ENCODE measurements at places on chromosomes 7 and 10. TPM values are rescaled to one million over a fixed set of nuclear protein-coding genes. Genes with fewer than 3 reads are reported as not detected.

DPYSL4 gene
- 1.5 TPM for total RNA-seq

GRCh38 chr7:154442939-154443338, 390.7 kb downstream of the DPP6 start:
- no peaks in the 10 kb centered on the region for H3K4me1 ChIP-seq
- H3K27me3 ChIP-seq = no peaks in the 10 kb centered on the region
- H3K36me3 ChIP-seq = no peaks in the 10 kb centered on the region
- no peak overlapping the region for H3K4me3 ChIP-seq
- H3K27ac ChIP-seq = no peak overlapping the region
- no peak for DNase-seq

- peak; percentile 69 for DNase-seq
- no peak overlapping the region for H3K4me3 ChIP-seq
- peaks cover 9% of the 10 kb centered on the region for H3K27me3 ChIP-seq
- peaks cover 9% of the 10 kb centered on the region for H3K4me1 ChIP-seq
These were observed 6.9 kb upstream of the SH2B2 start for GRCh38 chr7:102279537-102280400.

GRCh38 chr7:128827971-128828711, 2.1 kb upstream of the FLNC start:
- no peak overlapping the region for H3K4me3 ChIP-seq
- peaks cover 43% of the 10 kb centered on the region for H3K27me3 ChIP-seq
- DNase-seq = no peak
- H3K27ac ChIP-seq = no peak overlapping the region
- H3K36me3 ChIP-seq = no peaks in the 10 kb centered on the region

- H3K4me1 ChIP-seq = no peaks in the 10 kb centered on the region
- no peaks in the 10 kb centered on the region for H3K36me3 ChIP-seq
- no peak for DNase-seq
- H3K4me3 ChIP-seq = no peak overlapping the region
These were observed 56.4 kb upstream of the C1GALT1 start for GRCh38 chr7:7125963-7126362.

ARMS2 gene
- not detected for total RNA-seq

GRCh38 chr10:8577686-8578085, 523.2 kb downstream of the GATA3 start:
- peaks cover 25% of the 10 kb centered on the region for H3K4me1 ChIP-seq
- H3K27me3 ChIP-seq = no peaks in the 10 kb centered on the region
- no peak for DNase-seq
- H3K4me3 ChIP-seq = no peak overlapping the region
- peak overlapping the region; percentile 6 for H3K27ac ChIP-seq
- H3K36me3 ChIP-seq = no peaks in the 10 kb centered on the region

GRM8 gene
- total RNA-seq = not detected

DNA sequence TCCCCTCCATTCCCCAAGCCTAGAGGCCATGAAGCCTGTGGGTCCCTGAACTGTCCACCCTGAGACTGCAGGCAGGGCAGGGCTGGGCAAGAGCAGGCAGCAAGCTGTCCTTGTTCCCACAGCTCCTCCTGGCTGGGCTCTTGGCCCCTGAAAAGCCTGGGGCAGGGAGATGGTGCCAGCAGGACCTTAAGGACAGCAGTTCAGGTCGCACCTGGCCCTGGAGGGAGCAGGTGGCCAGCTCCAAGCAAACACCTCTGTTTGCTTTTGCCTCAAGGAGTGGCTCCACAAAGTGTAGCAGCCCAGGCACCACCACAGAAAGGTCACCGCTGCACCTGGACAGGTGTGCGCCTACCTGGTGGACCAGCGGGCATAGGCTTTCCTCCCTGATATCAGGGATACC, 5.2 kb downstream of the RET start:
- H3K4me3 ChIP-seq = no peak overlapping the region
- H3K36me3 ChIP-seq = no peaks in the 10 kb centered on the region
- no peak overlapping the region for H3K27ac ChIP-seq
- no peak for DNase-seq
- peaks cover 10% of the 10 kb centered on the region for H3K4me1 ChIP-seq
- peaks cover 29% of the 10 kb centered on the region for H3K27me3 ChIP-seq

DNA sequence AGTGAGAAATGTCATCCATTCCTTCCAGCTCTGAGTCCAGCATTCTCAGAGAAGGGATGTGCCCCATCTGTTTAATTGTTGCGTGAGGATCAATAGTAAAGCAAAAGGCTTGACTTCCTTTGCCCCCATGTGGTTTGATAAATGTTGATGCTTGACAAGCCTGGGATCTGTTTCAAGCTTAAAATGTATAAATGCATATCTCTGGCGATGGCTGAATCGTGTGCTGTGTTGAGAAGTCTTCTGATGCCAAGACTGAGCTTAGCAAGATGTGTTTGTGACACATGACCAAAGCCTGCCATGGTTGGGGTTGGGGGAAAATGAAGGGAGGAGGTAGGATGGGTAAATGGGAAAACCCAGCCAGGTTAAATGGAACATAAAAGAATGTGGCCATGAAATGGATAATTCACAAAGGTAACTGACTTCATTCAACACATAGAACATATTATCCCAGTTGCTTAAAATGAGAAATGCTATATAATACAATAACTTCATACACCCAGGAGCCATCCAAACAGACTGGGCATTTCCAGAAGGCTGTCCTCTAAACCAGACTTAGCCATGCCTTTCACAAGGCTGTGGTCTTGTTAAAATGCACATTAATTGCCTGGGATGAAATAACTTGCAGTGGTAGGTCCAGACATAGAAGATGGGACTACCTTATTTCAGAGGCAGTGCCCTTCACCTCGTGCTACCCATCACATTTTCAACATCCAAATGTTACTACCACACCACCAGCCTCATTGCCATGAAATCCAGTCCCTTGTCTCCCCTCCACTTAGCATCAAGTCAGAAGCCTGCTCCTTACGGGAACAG, 147.3 kb upstream of the PDE1C start:
- H3K36me3 ChIP-seq = no peaks in the 10 kb centered on the region
- H3K27ac ChIP-seq = no peak overlapping the region
- no peaks in the 10 kb centered on the region for H3K27me3 ChIP-seq
- no peak for DNase-seq

SLC39A12 gene
- total RNA-seq = not detected

DNA sequence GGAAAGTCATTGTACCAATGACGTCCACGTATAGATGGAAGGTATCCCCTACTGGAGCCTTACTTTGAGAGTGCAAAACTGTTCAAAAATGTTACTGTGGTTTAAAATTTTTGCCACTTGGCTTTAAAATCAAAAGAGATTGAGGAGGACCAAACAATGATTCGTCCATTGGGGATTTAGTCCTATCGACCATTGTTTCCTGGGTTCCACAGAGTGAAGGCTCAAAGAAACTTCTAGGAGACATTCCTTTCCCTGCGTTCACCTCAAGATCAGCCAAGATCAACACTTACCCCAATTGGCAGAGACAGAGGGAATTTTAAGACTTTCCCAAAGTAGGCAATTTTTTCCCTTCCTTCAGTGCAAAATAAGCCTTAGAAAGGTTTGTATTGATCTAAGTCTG, 152.3 kb downstream of the NEBL start:
- no peaks in the 10 kb centered on the region for H3K27me3 ChIP-seq
- no peak overlapping the region for H3K4me3 ChIP-seq
- no peak overlapping the region for H3K27ac ChIP-seq
- DNase-seq = no peak
- H3K36me3 ChIP-seq = no peaks in the 10 kb centered on the region
